AG09319 (cell line): ENCODE measurements at places on chromosomes 4 and X.
A peak's percentile ranks its signal among the peaks of the same experiment; 100 is the strongest.

- DNase-seq = peak; percentile 3
Measured at GRCh38 chr4:174631901-174632758, 109.8 kb upstream of the HPGD start.

DNA sequence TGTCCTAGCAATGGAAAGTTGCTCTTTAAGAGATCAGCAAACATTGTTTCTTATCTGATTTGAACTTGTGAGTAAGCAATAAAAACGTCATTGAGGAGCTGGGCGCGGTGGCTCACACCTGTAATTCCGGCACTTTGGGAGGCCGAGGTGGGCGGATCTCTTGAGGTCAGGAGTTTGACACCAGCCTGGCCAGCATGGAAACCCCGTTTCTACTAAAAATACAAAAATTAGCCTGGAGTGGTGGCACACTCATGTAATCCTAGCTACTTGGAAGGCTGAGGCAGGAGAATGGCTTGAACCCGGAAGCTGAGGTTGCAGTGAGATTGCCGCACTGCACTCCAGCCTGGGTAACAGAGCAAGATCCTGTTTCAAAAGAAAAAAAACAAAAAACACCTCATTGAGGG, 11.2 kb upstream of the PLAC8 start:
- DNase-seq = no peak

- DNase-seq = no peak
Measured at GRCh38 chr4:74364256-74364651, 691 bp upstream of the EREG start.

GRCh38 chr4:154416190-154416547, 75.4 kb downstream of the DCHS2 start:
- no peak for DNase-seq

GRCh38 chr4:156312261-156312847, 358.7 kb upstream of the CTSO start:
- DNase-seq = no peak

DNA sequence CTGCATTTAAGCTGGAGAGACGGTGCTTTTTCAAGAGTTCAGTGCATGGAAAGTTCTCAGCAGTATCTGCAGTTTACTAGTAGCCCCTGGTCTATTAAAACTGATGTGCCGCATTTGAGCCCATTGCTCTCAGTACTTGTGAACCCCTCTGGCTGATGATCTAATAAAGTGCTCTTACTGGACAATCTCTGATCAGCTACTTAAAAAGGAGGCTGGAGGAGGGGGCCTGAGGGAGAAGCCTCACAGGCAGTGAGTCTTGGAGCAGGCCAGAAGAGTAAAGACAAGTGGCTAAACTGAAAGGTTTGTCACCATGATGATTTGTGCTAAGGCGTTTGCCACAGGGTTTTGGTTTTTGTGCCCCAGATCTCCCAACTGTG, 138.5 kb downstream of the ARX start:
- no peak for DNase-seq
